ENCODE measurements at places on chromosomes 5 and 9.

GRCh38 chr9:133348718-133349573 is 928 bp downstream of the RPL7A start:
- DNase-seq = no peak

DNA sequence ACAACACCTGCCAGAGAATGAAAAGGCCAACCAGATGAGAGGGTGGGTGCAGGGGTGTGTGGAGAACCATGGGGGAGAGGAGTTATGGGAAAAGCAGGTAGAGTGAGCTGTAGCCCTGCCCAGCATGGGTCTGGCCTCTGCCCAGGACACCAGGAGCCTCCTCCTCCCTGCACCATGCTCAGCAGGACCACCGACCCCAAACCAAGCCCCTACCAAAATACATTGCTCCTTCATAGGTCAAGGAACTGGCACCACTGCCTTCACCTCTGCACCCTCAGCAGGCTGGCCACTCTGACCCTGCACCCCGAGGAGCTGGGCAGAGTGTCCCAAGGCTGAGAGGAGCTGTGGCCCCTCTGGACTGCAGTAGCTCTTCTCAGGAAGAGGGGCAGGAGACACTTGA is 102.0 kb downstream of the NSG2 start:
- no peak for DNase-seq

DNA sequence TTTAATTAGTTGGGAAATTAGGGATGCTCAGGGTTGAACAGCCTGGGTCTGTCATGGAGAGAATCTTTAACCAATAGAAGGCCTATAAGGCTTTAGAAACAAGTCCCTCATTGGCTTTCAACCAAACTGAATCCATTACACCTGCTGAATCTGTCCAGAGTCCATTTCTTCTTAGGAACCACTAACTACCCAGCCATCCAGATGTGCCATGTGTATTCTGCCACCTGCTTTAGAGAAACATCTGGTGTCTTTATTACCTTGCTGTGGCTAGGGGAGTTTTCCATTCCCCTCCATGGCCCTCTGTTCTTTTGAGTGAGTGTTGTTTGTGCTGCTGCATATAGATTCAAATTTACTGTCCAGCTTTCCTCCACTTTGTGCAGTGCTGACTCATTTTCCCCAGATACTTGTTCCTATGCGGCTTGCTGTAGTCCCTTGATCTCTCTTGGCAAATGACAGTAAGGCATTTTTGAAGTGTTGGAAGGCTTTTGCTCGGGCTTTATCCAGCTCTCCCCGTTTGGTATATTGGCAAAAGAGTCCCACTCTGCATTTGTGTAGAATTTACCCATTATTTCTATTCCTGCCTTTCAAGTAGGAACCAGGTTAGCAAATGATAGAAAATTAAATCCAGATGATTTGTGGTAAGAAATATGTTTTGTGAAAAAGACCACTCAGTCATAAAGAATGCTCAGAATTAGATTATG is 54.6 kb downstream of the NLN start:
- no peak for DNase-seq

DNA sequence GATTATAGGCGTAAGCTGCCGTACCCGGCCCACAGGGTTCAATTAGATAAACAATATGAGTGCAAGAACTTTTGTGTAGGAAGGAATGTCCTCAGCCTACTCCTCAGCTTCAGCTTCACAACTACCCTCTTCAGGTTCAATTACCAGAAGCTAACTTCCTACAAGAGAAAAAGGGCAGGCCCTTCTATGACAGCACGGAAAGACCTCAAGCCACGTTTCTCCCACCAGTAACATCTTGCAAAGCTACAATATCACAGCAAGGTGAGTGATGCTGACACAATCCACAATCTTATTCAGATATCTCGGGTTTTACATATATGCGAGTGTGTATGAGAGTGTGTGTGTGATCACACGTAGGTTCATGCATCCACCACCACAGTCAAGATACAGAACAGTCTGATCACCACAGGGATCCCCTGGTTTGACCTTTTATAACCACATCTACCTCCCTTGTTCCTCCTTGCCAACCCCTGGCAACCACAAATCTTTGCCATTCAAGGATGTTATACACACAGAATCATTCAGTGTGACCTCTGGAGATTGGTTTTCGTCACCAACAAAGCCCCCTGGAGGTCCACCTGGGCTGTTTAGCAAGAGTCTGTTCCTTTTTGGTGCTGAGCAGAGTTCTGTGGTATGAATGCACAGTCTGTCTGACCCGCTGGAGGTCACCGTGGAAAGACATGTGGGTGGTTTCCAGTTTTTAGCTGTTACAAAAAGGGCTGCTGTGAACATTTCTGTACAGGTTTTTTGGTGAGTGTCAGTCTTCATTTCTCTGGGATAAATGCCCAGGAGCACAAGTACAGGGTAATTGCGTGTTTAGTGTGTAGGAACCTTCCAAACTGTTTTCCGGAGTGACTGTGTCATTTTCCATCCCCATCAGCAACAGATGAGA is 38.2 kb downstream of the IPPK start:
- DNase-seq = no peak

GRCh38 chr5:53984971-53985370 is 325.4 kb downstream of the ARL15 start:
- no peak for DNase-seq

GRCh38 chr9:5632540-5632939 is 3.6 kb downstream of the RIC1 start:
- DNase-seq = no peak

DNA sequence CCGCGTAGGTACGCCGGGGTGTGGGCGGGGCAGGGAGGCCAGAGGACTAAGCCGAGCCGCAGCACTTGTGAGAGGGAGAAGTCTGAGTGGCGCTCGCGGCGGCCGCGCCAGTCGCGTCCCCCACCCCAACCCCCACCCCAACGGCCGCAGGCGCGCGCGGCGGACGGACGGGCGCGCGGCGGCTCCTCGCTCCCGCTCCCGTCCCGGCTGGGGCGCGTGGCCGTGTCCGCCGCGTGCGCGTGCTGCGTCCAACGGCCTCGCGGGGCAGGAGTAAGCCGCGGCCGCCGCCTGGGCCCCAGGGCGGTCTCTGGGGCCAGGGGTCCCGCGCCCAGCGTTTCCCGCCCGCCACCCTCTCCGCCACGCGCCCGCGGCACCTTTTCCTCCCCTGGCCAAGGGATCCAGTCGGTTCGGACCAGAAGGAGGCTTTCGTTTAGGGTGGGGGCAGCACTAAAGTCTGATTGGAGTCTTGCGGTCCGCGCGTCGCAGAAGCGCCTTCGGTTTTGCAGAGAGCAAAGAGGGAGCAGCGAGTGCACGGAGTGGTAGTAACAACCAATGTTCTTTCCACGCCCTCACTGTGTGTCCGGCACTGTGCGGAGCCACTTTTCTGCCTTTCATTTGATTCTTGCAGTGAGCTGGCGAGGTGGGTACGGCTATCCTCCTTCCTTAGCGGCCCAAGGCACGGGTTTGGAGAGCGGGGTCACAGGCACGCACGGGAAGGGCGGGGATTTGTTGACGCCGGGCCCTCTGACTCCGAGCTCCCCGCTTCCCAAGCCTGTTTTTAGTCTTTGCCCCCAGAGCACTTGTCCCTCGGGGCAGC is 483 bp downstream of the G3BP1 start:
- no peak for DNase-seq

GRCh38 chr5:135306557-135306956 is 92.5 kb downstream of the MACROH2A1 start:
- no peak for DNase-seq

DNA sequence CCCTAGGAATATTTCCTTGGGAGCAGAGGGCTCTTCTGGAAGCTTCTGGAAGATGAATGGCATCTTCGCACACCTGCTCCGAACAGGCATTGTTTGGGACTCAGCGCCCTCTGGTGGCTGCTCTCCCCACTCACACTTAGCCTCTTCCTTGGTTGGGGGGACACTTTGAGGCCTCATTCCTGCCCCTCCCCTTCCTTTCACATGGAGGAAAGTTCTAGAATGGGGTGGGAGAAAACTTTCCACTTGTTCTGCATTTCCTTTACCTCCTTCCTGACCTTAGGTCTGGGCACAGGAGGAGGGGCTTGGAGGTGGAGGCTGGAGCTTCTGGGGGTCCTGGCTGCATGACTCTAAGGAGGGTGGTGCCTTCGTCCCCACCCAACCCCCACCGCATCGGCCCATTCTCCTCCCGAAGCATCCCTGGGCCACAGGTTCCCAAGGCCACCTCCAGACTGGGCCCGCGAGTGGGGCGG is 19.3 kb upstream of the SMIM32 start:
- peak; percentile 57 for DNase-seq

GRCh38 chr9:134730761-134731496 is 89.3 kb downstream of the COL5A1 start:
- no peak for DNase-seq

DNA sequence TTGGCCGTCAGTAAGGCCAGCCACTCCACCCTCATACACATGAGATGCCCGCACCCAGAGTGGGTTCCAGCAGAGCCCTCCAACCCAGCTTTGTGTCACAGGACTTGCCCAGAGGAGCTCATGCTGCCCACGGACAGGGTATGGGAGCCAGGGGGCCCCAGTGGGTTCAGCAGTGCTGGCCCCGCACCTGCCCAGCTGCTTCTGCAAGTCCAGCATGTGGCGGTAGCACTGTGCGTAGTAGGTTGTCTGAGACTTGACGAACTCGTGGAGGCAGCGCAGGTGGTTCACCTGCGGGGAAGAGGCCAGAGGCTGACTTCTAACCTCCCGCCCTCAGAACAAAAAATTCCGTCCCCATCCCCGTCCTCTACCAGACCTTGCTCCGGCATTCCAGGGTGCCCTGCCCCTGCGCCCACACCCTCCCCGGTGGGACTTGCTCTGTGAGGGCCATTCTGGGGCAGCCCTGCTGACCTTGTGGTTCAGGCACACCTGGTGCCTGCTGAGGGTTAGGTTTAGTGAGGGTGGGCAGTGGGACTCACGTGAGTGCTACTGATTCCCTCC is 18.5 kb downstream of the SH3GLB2 start:
- no peak for DNase-seq

- no peak for DNase-seq
Measured at GRCh38 chr9:130661451-130662098, 2.8 kb upstream of the PRDM12 start.

- peak; percentile 42 for DNase-seq
Measured at GRCh38 chr5:87120518-87121303, 147.0 kb upstream of the RASA1 start.

GRCh38 chr9:91004992-91005391 is 203.4 kb downstream of the SYK start:
- DNase-seq = no peak

- DNase-seq = no peak
Measured at GRCh38 chr5:98513380-98513779, 260.1 kb upstream of the RGMB start.

GRCh38 chr9:784202-784601 is 57.3 kb upstream of the DMRT1 start:
- no peak for DNase-seq
